ENCODE measurements at places on chromosomes 7 and 10. TPM values are rescaled to one million over a fixed set of nuclear protein-coding genes. Genes with fewer than 3 reads are reported as not detected.

The NME8 gene
- not detected for total RNA-seq

The PNLIPRP3 gene
- total RNA-seq, result not detected

The SLC16A12 gene
- 3.1 TPM for total RNA-seq

The RELN gene
- total RNA-seq, result 0.57 TPM

The POU6F2 gene
- 0.19 TPM for total RNA-seq

The CNTNAP2 gene
- total RNA-seq, result 0.22 TPM

The CALHM1 gene
- not detected for total RNA-seq

The GRM8 gene
- total RNA-seq, result 0.30 TPM

Data from cardiac septum (tissue), 1 donor.